ENCODE measurements at places on chromosomes 6 and 20.
A peak's percentile ranks its signal among the peaks of the same experiment; 100 is the strongest.

GRCh38 chr6:56509031-56509430, 133.7 kb downstream of the DST start:
- no peak for DNase-seq

GRCh38 chr6:137025786-137026730, 18.7 kb downstream of the IL20RA start:
- DNase-seq, result no peak

GRCh38 chr20:37276494-37277252, 12.8 kb upstream of the MANBAL start:
- DNase-seq, result peak; percentile 69

DNA sequence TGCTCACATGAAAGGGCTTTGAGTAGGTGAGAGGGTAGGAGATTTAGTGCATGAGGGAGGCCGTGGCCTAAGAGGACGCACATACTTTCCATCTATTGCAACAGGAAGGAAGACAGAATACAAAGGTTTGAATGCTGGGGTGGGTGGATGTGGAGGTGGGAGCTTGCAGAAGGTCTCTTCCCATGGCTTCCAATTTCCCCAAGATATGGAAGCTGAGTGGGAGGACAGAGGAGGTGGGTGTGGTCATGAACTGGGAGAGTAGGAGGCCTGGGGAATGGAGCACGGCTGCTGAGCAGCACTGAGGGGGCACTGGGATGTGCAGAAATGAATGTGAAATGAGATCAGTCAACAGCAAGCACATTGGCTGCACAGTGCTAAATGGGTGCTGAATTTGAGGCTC, 70.3 kb downstream of the SCML4 start:
- no peak for DNase-seq
